ENCODE measurements at places on chromosomes 3 and 15. TPM values are rescaled to one million over a fixed set of nuclear protein-coding genes. Genes with fewer than 3 reads are reported as not detected.

IL17RE gene
- 4.9 TPM for total RNA-seq

PRTG gene
- total RNA-seq, result 87.4 TPM

TEX9 gene
- total RNA-seq, result 32.7 TPM

TRIM42 gene
- not detected for total RNA-seq

PTPRG gene
- total RNA-seq, result 44.3 TPM

RGMA gene
- 11.8 TPM for total RNA-seq
